ENCODE measurements at places on chromosomes 4 and X.

- no peak for DNase-seq
These were observed 169.6 kb upstream of the GATB start for GRCh38 chr4:151930372-151930771.

GRCh38 chr4:100736641-100737451 lies 219.0 kb upstream of the EMCN start:
- DNase-seq: no peak

GRCh38 chr4:153522802-153523094 lies 56.6 kb downstream of the TMEM131L start:
- peak; percentile 65 for DNase-seq

DNA sequence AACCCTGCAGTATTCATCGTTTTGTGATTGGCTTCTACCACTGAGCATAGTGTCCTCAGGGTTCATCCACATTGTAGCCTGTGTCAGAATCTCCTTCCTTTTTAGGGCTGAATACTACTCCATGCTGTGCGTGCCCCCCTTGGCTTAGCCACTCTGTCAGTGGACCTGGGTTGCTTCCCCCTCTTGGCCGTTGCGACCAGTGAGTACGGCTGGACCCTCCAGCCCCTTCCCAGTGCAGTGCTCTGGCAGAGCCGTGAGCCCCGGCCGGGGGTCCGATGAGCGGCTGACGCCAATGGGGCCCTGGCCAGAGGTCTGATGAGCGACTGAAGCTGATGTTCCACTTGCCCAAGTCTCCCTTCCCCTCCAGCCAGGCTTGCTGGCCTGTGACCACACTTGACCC lies 6.9 kb downstream of the BLOC1S4 start:
- DNase-seq: no peak

DNA sequence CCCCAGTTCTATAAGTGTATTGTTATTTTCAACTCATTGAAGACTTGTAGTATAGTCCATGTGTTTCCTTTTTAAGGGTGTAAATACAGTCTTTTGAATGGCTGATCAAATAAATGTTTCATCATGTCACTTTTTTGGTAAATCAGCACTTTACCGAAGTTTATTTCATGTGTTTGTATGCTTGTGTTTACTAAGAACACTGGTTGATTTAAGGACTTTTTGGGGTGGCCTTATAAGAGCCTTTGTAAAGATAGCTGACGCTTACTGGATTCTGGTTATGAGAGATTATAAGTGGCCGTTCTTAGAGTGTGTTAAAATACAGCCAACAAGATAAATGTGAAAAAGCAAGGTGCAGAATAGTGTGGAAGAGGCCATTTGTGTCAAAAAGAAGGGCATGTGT lies 2.6 kb downstream of the UBE2K start:
- no peak for DNase-seq

Data from stimulated activated CD8-positive, alpha-beta memory T cell treated with anti-CD3 and anti-CD28 coated beads, Interleukin-15, amount 100 ng/mL, for 48 hours (primary cell).